ENCODE measurements at places on chromosomes 7 and 10.

DNA sequence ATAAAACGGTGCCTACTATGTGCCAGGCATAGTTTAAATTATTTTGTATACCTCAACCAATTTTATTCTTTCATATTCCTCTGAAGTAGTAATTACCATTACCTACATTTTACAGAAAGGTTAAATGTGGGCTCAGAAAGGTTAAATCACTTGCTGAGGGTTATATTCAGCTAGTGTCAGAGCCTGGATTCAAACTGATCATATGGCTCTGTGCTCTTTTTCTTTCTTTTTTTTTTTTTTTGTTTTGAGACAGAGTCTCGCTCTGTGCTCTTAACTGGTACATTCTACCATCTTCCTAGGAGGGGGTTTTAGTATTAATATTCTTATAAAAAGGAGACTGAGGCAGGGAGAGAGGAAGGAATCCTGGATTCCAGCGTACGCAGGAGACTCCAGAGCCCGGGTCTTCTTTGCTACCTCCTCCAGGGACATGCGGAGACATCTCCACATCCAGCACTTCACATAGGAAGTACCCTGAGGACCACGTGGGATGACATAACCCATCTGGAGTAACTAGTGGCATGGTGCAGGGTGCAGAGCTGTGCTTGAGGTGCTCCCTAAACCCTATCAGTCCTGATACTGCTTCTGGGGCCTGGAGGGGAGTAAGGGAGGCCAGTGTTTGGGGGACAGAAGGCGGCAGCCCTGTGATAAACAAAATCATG lies 29.6 kb upstream of the ATXN7L1 start:
- DNase-seq, result no peak

- no peak for DNase-seq
These were observed 227.7 kb downstream of the FANK1 start for GRCh38 chr10:126124046-126124445.

- DNase-seq, result no peak
These were observed 28.7 kb downstream of the GHRHR start for GRCh38 chr7:30992414-30992813.

DNA sequence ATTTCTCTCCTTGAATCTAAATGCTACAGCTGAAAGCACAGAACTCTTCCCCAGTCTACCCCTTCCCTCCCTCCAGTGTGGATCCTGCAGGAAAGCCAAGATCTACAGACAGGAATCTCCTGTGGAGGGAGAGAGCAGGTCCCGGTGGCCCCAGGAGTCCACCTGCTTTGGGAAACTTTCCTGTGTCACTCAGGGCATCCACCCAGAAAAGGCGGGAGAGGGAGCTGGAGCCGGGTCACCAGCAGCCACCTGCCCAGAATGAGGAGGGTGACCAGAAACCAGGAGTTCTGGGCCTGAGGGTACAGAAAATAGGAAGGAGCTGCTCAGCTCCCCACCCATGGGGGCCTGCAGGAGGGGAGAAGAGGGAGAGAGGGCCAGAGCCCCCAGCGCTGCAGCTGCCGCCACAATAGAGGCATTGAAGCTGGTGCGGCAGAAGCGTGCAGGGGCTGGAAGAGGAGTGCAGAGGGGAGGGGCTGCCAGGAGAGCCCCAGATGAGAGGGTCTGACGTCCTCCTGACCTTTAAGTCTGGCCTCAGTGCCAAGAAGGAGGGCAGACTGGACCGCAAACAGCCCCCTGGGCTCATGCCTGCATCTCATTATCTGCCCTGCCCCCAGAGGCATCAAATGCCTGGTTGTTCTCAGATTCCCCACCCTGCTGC lies 56.3 kb upstream of the TMEM72 start:
- no peak for DNase-seq

DNA sequence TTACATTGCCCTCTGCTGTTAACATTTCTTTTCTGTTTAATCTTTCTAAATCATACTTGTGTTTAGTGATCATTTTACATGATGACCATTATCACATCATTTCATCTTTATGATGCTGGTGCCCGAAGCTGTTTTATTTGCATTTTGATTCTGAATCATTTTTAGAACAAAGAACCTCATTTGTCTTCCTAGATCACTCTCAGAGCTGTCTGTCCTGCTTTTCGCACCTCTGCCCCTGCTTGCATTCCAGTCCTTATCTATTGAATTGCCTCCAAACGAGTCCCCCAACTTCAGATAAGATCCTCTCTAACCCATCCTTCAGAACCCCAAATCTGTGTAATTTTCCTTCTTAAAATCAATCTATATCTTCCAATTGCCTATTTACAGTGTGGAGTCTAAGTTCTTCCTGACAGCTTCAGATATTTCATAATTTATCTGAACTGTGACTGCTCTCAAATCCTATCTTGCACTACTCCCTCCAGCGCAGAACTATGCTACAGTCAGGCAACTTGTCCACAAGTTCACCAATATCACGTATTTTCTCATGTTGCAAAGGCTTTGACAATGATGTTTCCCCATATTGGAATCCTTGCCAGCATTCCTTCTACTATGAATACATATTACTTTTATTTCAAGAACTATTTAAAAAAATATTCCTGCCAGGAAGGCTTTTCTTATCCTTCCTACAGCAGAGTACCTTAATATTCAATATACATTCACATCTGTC lies 346.5 kb upstream of the CACNA2D1 start:
- no peak for DNase-seq

DNA sequence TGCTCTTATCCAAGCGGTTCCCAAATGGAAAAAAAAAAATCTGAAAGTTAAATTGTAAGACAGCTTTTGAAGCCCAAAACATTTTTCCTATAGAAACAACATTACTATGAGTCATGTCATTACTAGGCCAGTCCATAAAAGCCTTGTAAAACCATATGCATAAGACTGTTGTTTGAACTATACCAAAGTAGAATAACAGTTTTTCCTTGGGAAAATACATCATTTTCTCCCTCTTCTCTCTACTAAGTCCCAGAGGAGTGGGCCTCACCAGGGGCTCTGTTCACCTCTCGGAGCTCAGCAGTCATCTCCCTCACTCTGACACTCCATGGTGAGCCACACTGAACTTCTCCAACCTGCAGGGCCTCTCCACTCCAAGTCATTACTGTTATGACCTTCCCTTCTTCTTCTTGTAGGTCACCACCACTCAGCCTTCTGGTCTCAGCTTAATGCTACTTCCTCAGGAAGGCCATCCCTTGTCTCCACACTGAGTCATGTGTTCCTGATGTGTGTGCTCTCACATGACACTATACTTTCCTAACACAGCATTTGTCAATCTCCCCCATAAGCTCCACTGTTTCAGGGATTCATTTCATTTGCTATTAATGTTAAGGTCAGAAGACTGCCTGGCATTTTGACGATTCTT lies 32.5 kb downstream of the ZNF438 start:
- DNase-seq, result no peak

GRCh38 chr7:25075459-25075858 lies 49.6 kb downstream of the CYCS start:
- no peak for DNase-seq

GRCh38 chr7:29410996-29411395 lies 152.6 kb upstream of the PRR15 start:
- DNase-seq, result no peak

DNA sequence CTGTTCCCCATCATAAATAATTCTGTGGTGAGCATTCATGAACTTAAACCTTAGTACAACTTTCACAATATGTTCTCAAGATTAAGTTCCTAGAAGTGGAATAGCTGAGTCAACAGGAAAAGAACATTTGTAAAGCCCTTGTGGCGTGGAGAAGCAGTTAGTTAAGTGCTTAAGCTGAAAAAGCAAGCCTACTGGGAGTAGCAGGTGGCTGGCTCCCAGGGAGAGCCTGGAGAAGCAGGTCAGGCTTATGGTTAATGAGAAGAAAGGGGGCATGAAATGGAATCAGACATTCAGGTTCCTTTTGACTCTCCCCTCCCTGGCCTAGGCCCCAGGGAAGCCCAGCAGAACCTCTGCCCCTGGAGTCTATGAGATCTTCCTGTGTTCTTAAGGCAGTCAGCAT lies 35.3 kb downstream of the VSTM4 start:
- no peak for DNase-seq

GRCh38 chr10:33260403-33261149 lies 73.9 kb downstream of the NRP1 start:
- DNase-seq, result no peak

DNA sequence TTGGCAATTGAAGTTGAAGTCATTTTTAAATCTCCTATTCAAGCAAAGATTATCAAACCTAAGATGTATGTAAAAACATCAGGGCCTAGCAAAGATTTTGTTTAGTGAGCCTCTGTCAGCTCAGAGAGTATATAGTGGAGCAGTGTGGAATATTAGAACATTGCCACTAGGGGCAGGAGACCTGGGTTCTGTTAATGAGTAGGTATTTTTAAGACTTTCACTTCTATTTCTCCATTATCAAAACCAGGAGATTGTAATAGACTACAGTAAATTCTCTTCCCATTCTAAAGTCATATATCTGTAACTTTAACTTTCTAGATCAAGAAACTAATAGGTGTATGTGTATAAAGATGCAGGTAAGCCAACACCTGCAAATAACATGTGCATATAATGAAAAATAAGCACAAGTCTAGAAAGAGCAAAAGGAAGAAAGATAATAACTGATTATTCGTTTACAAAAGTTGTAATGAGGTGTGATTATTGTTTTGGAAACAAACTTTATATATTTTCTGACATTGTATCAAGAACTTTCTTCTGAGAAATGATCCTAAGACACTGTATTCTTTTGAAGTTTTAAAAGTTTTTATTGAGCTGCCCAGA lies 64.4 kb downstream of the KCND2 start:
- DNase-seq, result no peak

All from T-helper 22 cell (primary cell).